Cardiac muscle cell (in vitro differentiated cells and primary cell): ENCODE measurements at places on chromosomes 7 and 10. TPM values are rescaled to one million over a fixed set of nuclear protein-coding genes. Genes with fewer than 3 reads are reported as not detected.
A peak's percentile ranks its signal among the peaks of the same experiment; 100 is the strongest.

DNA sequence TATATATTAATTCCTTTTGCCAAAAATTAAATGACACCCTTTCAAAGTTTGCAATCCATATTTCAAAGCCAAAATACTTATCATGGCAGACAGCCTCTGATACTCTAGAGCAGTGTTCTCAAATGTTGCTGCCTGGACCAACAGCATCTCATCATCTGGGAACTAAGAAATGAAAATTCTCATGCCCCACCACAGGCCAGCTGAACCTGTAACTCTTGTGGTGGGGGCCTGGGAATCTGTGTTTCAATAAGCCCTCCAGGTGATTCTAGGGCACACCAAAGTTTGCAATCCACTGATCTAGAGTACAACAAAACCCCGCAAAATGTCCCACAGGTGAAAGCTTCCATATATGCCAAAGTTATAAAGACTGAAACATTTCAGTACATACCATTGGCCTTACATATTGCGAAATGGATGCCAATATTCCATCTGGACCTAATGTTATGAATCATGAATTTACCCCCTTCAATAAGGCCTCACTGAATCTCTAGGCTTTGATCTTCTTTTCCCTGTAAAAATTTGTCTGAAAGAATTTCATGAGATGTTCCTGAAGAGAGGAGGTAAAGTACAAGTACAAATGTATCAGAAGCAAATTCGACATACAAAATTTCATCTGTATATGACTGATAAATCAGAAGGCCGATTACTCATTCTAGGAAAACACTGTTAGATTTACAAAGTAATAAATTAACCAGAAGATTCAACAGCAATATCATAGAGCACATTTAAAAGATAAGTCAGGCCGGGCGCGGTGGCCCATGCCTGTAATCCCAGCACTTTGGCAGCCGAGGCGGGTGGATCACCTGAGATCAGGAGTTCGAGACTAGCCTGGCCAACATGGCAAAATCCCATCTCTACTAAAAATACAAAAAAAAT is 25.3 kb upstream of the EPC1 start:
- DNase-seq, result no peak

GRCh38 chr7:73727952-73728351 is 8.5 kb upstream of the STX1A start:
- no peak for DNase-seq

DNA sequence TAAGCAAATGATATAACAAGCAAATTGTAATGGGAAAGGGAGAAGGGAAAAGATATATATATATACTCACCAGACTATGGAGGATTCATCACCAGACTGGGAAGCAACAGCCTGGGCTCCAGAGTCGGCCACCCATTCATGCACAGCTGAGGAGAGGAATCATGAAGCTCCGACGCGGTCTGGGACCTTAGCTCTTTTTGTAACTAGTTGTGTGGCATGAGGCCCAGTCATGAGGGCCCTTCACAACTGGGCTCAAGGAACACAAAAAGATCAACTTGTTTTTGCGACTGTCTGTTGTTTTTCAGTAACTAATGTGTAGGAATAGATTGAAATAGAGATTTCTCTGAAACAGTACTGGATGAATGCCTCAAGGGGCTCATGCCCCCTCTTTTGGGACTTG is 911.2 kb downstream of the TYW1 start:
- no peak for DNase-seq

- DNase-seq, result peak; percentile 47
These were observed 9.7 kb upstream of the ZFAND2A start for GRCh38 chr7:1169409-1170368.

- no peak for DNase-seq
These were observed 5.7 kb downstream of the STK17A start for GRCh38 chr7:43588477-43589132.

GRCh38 chr10:104938031-104938430 is 296.9 kb downstream of the SORCS3 start:
- DNase-seq, result no peak

DNA sequence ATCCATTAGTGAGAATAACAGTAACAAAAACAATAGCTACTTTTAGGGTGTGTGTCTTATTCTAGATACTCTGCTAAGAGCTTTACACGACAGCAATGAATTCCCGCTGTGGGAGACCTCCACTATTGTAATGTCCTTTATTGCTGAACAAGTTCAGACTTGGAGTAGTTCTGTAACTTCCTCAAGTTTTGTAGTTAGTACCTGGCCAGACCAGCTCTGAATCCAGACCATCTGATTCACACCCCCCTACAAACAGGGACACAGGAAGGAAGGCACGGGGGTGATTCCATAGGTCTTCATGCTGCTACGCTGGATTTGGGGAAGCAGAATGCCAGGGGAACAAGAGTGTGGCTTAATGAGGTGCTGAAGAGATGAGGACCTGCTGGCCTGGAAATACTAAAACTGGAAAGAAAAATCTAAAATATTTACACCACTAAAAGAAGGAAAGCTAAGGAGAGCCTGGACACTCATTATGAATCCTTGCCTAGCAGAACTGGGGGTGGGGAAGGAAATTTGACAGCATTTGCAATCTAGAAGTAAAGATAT is 194.6 kb upstream of the TMEM72 start:
- no peak for DNase-seq

DNA sequence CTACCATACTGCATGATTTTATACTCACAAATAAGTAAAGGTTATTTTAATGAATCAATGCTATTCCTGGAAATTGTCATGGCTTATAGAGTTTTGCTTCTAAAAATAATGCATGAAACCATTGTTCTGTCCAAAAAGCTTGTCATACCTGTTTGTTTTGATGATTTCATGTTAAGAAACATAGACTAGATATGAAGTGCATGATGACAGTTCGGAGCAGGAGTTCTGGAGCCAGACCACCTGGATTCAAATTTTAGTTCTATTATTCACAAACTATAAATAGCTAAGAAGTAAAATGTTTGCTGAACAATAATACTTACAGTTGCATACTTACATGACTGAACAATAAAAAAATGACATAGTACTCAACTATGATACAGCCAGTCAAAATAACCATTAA is 107.0 kb upstream of the AKR1E2 start:
- DNase-seq, result no peak

DNA sequence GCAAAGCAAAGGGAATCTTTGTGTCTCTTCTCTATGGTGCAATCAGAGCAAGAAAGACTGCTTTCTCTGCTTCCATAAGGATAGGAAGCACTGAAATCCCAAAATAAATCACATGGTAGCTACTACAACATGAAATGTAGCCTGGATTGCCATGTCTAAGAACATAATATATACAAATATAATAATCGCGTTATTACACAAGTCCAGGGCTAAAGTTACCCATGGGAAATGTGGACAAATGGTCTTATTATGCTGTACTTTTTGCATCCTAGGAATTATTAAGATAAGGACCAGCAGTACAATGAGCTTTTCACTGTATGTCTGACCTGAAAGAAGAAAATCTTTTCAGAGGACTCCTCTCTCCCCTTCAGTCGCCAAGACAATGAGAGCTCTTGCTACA is 23.5 kb upstream of the PPP3CB start:
- no peak for DNase-seq

GRCh38 chr7:95396136-95397032 is at the start of gene PON3:
PON3 (minus strand) TSS chr7:95396375; CDS start chr7:95396350, 25 bp downstream.
- DNase-seq, result peak; percentile 40

GRCh38 chr7:74174606-74175082 is 488 bp downstream of the EIF4H start:
- peak; percentile 66 for DNase-seq

GRCh38 chr10:79145517-79146470 is 77.0 kb downstream of the ZMIZ1 start:
- DNase-seq, result no peak

- DNase-seq, result no peak
These were observed 12.7 kb upstream of the ABCC2 start for GRCh38 chr10:99769706-99770105.

GRCh38 chr10:101286248-101287046 is 57.2 kb upstream of the LBX1 start:
- DNase-seq, result no peak

GRCh38 chr7:16594061-16594460 is 51.5 kb downstream of the ANKMY2 start:
- DNase-seq, result no peak

GRCh38 chr7:139941421-139941820 is 112.4 kb downstream of the TBXAS1 start:
- no peak for DNase-seq

The FAM13C gene
- polyA plus RNA-seq, result 7.2 and 13.5 TPM in 2 replicates

The CXCL12 gene
- 10.1 and 30.6 TPM in 2 replicates for polyA plus RNA-seq

The LRMDA gene
- 11.7 and 29.3 TPM in 2 replicates for polyA plus RNA-seq

The IFIT1B gene
- polyA plus RNA-seq, result 0.31 and 0.99 TPM in 2 replicates

The MTG1 gene
- polyA plus RNA-seq, result 83.1 and 123 TPM in 2 replicates

The UCMA gene
- polyA plus RNA-seq, result not detected in 2 replicates
